ENCODE measurements at places on chromosomes 6 and 20. TPM values are rescaled to one million over a fixed set of nuclear protein-coding genes. Genes with fewer than 3 reads are reported as not detected.

DNA sequence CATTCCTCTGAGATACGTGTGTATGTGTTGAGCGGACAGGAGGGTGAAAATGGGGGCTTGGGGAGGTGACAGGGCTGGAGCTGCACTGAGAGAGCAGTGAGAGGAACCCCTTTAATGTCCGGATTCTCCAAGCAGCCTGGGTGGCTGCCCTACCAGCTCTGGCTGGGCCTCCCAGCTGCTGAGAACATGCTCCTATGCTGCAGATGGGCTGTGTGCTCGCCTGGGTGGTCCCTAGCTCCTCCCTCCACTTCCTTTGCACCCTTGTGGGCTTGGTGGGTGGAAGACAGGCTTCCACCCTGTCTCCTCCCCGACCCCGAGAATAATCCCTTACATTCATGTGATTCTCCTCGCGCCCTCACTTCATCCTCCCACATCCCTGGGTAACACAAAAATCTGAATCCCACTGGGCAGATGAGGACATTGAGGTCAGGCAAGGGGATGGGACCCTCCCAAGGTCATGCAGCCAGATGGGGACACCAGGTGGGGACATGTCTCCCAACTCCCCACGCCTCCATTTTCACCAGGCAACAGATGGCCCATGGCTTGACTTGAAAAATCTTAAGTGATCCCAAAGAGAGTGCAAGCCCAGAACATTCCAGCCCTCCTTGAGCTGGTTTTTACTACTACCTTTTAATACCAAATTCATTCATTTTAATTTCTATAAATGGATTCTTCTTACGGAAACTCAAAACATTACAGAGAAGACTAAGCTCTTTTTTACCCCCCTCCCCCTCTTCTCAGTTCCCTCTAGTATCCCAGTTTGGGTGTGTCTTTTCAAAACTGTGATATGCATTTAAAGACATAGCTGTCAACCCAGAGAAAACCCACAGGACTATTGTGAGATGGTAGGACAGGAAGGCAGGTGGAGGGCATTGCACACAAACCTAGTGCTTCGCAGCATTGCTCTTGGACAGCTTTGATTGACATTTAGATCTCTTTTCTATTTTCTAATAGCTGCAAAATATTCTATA is 5.0 kb upstream of the PDRG1 start:
- H3K27me3 ChIP-seq = peaks cover 28% of the 10 kb centered on the region
- H3K27ac ChIP-seq = no peak overlapping the region
- H3K4me1 ChIP-seq = peaks cover 5% of the 10 kb centered on the region
- DNase-seq = no peak

- H3K4me1 ChIP-seq = no peaks in the 10 kb centered on the region
- DNase-seq = no peak
- no peaks in the 10 kb centered on the region for H3K27me3 ChIP-seq
- no peak overlapping the region for H3K27ac ChIP-seq
- H3K4me3 ChIP-seq = no peak overlapping the region
- H3K36me3 ChIP-seq = no peaks in the 10 kb centered on the region
These were observed 771.7 kb downstream of the EPHA7 start for GRCh38 chr6:92647630-92648029.

KHDC3L gene
- polyA plus RNA-seq = not detected

CST2 gene
- polyA plus RNA-seq = not detected

DNA sequence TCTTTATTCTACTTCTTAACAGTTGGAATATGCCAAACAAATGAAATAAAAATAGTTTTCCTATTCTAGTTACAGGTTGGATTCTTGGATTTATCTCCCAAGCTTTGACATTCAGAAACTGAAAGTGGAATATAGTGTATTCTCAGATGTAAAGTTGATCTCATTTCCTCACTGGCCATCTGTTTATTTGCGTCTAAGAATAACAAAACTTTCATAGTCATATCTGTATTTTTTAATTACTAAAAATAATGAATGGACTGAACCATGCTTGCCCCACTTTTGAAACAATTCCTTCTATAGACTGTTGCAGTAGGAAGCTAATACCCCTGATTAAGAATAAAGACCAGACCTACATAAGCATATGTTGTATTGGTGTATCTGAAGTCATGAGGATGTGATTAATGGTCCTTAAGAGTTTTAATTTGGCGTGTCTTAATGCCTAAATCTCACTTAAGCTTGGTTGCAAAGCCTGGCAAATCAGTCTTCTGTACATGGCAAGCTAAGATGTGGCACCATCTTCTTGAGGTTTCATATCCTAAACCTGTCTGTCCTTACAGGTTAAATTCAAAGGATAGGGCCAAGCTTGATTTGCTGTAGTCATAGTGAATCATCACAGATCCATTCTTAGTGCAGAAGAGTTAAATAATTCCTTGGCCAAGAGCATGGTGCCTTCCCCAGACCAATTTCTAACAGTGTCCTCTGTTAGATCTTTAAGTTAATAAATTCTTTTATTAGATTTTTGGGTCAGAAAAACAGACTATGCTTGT is 58.9 kb downstream of the FOXO3 start:
- no peak for DNase-seq
- no peak overlapping the region for H3K27ac ChIP-seq
- peaks cover 32% of the 10 kb centered on the region for H3K4me1 ChIP-seq
- H3K36me3 ChIP-seq = peaks cover 8% of the 10 kb centered on the region
- H3K27me3 ChIP-seq = no peaks in the 10 kb centered on the region

- H3K4me3 ChIP-seq = no peak overlapping the region
- H3K36me3 ChIP-seq = no peaks in the 10 kb centered on the region
- no peaks in the 10 kb centered on the region for H3K4me1 ChIP-seq
- H3K27ac ChIP-seq = no peak overlapping the region
These were observed 311.9 kb upstream of the JARID2 start for GRCh38 chr6:14934013-14934412.

ECT2L gene
- polyA plus RNA-seq = not detected

GRCh38 chr6:154615483-154616025 is 105.1 kb upstream of the CNKSR3 start:
- no peak overlapping the region for H3K27ac ChIP-seq
- H3K36me3 ChIP-seq = no peaks in the 10 kb centered on the region
- no peak overlapping the region for H3K4me3 ChIP-seq
- DNase-seq = no peak
- no peaks in the 10 kb centered on the region for H3K27me3 ChIP-seq

DNA sequence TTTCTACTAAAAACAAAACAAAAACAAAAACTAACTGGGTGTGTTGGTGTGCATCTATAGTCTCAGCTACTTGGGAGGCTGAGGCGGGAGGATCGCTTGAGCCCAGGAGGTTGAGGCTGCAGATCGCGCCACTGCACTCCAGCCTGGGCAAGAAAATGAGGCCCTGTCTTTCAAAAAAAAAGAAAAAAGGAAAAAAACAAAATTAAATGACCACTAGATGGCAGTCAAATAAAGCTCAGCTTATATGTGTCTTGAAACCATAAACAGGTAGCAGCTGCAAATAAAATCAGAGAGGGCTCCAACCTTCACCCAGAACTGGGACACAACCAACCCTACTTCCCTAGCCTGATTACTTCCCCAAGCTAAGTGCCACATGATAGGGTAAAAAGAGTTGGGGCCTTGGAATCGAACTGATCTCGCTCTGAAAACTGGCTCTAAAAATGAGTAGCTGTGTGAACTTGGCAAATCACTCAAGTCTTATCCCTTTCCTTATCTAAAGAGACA is 67.1 kb upstream of the ADGRF4 start:
- no peaks in the 10 kb centered on the region for H3K27me3 ChIP-seq
- H3K4me1 ChIP-seq = peaks cover 18% of the 10 kb centered on the region
- no peak for DNase-seq

- DNase-seq = no peak
- no peaks in the 10 kb centered on the region for H3K27me3 ChIP-seq
- H3K27ac ChIP-seq = no peak overlapping the region
- no peak overlapping the region for H3K4me3 ChIP-seq
- no peaks in the 10 kb centered on the region for H3K36me3 ChIP-seq
These were observed 272.1 kb upstream of the SGK1 start for GRCh38 chr6:134590004-134590403.

RAB44 gene
- not detected for polyA plus RNA-seq

DNA sequence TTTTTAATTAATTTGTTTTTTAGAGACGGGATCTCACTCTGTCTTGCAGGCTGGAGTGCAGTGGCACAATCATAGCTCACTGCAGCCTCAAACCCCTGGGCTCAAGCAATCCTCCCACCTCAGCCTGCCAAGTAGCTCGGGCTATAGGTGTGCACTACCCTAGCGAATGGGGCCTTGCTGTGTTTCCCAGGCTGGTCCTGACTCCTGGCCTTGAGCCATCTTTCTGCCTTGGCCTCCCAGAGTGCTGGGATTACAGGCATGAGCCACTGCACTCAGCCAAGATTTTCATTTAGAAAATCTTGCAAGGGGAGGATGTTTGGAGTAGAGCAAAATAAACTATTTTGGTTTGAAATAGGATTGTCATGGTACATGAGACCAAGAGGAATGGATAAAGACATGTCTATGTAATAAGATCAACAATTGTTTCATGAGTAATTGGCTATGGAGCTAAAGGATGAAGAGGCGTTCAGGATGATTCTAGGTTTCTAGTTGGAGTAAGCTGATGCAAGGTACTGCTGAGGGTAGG is 237.8 kb downstream of the UST start:
- no peak for DNase-seq
- no peaks in the 10 kb centered on the region for H3K36me3 ChIP-seq
- H3K27ac ChIP-seq = no peak overlapping the region
- H3K4me1 ChIP-seq = peaks cover 2% of the 10 kb centered on the region

DNA sequence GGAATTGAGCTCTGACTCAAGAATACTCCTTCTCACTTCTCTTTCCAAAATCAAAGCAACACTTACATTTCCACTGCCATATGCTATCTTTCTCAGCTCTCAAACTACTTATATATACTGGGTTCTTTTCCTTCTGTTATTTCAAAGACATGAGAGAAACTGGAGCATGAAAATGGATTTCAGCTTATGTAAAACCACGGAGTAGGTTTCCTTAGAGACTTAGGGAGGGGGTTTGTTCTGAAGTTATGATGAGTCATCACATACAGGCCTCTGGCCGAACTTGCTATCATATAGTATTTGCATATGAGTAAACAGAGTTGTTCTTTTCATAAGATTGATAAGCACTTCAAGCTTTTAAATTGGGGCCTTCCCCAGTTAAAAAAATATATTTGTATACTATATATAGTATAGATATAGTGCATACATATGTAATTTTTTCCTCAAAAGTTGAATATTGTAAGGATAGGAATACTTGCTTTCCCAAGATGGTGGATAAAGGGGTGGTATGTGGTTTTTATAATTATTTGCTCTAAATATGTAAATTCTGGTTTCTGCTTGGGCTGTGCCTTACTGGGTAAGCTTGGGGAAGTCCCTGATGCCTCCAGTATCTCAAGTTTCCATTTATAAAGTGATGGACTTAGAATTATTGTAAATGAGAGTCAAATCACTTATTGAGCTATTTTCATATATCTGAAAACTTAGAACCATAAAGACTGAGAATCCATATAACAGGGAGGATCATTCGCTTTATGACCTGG is 273.9 kb downstream of the RFPL4B start:
- no peak overlapping the region for H3K27ac ChIP-seq
- H3K4me3 ChIP-seq = no peak overlapping the region
- no peaks in the 10 kb centered on the region for H3K4me1 ChIP-seq
- no peak for DNase-seq
- H3K36me3 ChIP-seq = no peaks in the 10 kb centered on the region
- H3K27me3 ChIP-seq = no peaks in the 10 kb centered on the region

GRCh38 chr6:38579010-38579628 is 60.6 kb downstream of the BTBD9 start:
- no peak overlapping the region for H3K27ac ChIP-seq
- H3K36me3 ChIP-seq = peaks cover 5% of the 10 kb centered on the region
- no peaks in the 10 kb centered on the region for H3K4me1 ChIP-seq

DNA sequence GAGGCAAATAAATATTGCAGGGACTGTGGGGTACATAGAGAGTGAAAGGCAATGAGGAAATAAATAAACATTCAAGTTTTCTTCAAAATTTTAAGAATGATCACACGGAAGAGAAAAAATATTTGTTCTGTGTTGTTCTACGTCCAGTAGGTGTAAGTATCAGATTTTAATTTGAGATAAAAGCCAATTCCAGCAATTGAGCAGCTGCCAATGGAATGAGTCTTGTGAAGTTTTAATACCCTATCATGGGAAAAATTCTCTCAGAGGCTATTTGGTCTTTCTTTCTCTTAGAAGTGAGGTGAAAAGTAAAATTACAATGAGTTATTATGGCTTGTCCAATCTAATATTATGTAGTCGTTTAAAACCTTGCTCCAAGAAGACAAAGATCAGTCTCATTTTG is 195.7 kb upstream of the CITED2 start:
- no peaks in the 10 kb centered on the region for H3K4me1 ChIP-seq
- no peak overlapping the region for H3K4me3 ChIP-seq
- DNase-seq = no peak
- H3K27ac ChIP-seq = no peak overlapping the region
- peaks cover 5% of the 10 kb centered on the region for H3K36me3 ChIP-seq
- H3K27me3 ChIP-seq = no peaks in the 10 kb centered on the region

- no peak overlapping the region for H3K4me3 ChIP-seq
- H3K27me3 ChIP-seq = peaks cover 15% of the 10 kb centered on the region
- H3K36me3 ChIP-seq = no peaks in the 10 kb centered on the region
- no peak overlapping the region for H3K27ac ChIP-seq
These were observed 110.3 kb downstream of the RWDD2A start for GRCh38 chr6:83303426-83303825.

CLDN20 gene
- polyA plus RNA-seq = not detected

Data from naive thymus-derived CD8-positive, alpha-beta T cell (primary cell).